RWPE2 (cell line): ENCODE measurements at places on chromosomes 16 and 17.

DNA sequence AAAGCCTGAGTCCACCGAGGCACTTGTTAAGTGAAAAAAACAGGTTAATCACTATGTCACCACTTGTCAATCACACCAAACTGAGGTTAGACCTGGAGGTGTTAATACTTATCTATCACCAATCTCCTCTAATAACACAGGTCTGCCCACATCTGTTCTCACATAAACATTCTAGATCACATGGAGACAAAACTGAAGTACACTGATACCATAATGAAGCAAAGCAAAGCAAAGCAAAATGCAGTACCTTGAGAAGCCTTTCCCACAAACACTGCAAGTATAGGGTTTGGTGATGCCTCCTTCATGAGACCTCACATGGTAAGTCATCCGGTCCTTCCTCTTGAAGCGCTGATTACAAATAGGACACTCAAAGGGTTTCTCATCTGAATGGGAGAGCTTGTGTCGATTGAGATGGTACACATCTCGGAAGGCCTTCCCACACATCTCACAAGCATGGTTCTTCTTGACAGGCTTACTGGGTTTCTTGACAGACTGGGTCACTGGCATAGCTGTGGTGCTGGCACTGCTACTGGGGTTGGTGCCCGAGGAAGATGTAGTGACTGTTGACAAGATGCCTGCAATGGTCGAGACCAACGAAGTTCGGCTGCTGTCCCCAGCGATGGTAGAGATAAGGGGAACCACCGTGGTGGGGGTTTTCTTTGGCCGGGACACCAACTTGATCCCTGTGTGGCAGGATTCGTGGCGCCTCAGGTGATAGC is 5.4 kb downstream of the VEZF1 start:
- no peak overlapping the region for H3K4me3 ChIP-seq
- H3K27ac ChIP-seq: no peak overlapping the region
- DNase-seq: no peak

- no peak overlapping the region for H3K4me3 ChIP-seq
- no peaks in the 10 kb centered on the region for H3K36me3 ChIP-seq
- peaks cover 9% of the 10 kb centered on the region for H3K27me3 ChIP-seq
- DNase-seq: no peak
- no peaks in the 10 kb centered on the region for H3K4me1 ChIP-seq
These were observed 9.0 kb upstream of the SLFN12L start for GRCh38 chr17:35546487-35546886.

DNA sequence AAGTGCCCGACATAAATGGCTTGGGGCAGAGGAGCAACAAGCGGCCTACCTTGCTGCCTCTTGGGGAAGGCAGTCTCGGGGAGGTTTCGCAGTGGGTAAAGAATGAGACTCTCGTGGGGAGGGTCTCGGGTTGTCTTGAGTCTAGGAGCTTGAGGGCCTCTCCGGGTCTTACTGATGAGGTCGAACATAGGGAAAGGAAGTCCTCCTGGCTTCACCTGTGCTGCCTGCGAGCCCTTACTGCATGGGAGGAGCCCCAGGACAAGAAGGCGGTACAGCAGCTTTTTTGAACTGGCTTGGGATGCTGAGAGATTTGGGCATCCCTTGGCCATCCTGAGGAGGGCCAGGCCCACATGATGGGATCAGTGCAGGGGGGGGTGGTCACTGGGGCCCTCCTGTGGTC is 71.4 kb downstream of the SPECC1 start:
- no peaks in the 10 kb centered on the region for H3K27me3 ChIP-seq
- no peaks in the 10 kb centered on the region for H3K4me1 ChIP-seq
- no peak overlapping the region for H3K27ac ChIP-seq
- no peaks in the 10 kb centered on the region for H3K36me3 ChIP-seq

- DNase-seq: no peak
- no peaks in the 10 kb centered on the region for H3K36me3 ChIP-seq
- no peak overlapping the region for H3K27ac ChIP-seq
- H3K4me1 ChIP-seq: no peaks in the 10 kb centered on the region
- no peaks in the 10 kb centered on the region for H3K27me3 ChIP-seq
These were observed 517.2 kb downstream of the RBFOX1 start for GRCh38 chr16:7849841-7850240.

- no peaks in the 10 kb centered on the region for H3K27me3 ChIP-seq
- H3K4me1 ChIP-seq: peaks cover 4% of the 10 kb centered on the region
- H3K27ac ChIP-seq: no peak overlapping the region
- DNase-seq: peak; percentile 3
- H3K4me3 ChIP-seq: no peak overlapping the region
- H3K36me3 ChIP-seq: no peaks in the 10 kb centered on the region
These were observed 1.3 kb upstream of the CCDC102A start for GRCh38 chr16:57537581-57538234.

DNA sequence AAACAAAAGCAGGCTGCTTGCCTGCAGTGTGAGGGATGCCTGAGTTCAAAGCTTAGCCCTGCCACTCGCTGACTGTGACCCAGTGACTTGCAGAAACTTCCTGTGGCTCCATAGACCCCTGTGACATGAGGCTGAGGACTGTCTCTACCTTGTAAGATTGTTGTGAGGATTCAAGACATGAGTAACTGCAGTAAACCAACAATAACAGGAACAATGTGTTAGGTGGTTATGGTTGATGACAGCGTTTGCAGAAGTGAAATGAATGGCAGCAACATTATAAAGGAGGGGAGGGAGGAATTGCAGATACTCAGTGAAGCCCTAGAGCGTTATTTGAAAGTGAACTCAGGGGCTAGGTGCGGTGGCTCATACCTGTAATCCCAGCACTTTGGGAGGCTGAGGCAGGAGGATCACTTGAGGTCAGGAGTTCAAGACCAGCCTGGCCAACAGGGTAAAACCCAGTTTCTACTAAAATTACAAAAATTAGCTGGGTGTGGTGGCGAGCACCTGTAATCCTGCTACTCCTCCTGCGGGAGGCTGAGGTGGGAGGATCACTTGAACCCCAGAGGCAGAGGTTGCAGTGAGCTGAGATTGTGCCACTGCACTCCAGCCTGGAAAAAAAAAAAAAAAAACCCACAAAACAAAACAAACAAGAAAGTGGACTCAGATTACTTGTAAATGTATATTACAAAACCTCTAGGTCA is 33.5 kb upstream of the EMP2 start:
- H3K27ac ChIP-seq: no peak overlapping the region
- H3K4me3 ChIP-seq: no peak overlapping the region
- no peak for DNase-seq
- peaks cover 42% of the 10 kb centered on the region for H3K4me1 ChIP-seq
- H3K36me3 ChIP-seq: no peaks in the 10 kb centered on the region

DNA sequence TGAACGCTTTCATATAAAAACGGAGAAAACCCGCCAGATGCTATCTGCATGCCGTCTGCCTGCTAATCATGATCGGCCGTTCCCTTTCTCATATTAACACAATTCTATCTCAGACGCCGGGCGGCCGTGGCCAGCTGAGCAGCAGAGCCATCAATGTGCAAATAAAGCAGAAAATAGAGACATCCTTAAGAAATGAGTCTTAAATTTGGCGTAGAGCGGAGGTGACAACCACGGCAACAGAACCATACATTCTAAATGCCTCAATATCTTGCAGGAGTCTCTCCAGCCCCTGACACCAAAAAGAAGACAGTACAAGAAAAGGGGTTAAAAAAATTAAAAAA is 2.7 kb upstream of the IRX5 start:
- H3K36me3 ChIP-seq: no peaks in the 10 kb centered on the region
- peaks cover 2% of the 10 kb centered on the region for H3K4me1 ChIP-seq
- H3K27me3 ChIP-seq: peaks cover 62% of the 10 kb centered on the region
- peak overlapping the region; percentile 46 for H3K27ac ChIP-seq
- no peak for DNase-seq

- DNase-seq: no peak
- no peak overlapping the region for H3K27ac ChIP-seq
- H3K4me3 ChIP-seq: no peak overlapping the region
- no peaks in the 10 kb centered on the region for H3K27me3 ChIP-seq
- no peaks in the 10 kb centered on the region for H3K4me1 ChIP-seq
These were observed 24.2 kb downstream of the FAM117A start for GRCh38 chr17:49739641-49740271.

GRCh38 chr17:81167194-81167524 is 1.1 kb upstream of the AATK start:
- H3K36me3 ChIP-seq: no peaks in the 10 kb centered on the region
- no peak overlapping the region for H3K4me3 ChIP-seq
- H3K27ac ChIP-seq: no peak overlapping the region
- H3K4me1 ChIP-seq: no peaks in the 10 kb centered on the region
- peaks cover 36% of the 10 kb centered on the region for H3K27me3 ChIP-seq

GRCh38 chr17:3026856-3027751 is 36.3 kb downstream of the OR1D5 start:
- DNase-seq: peak; percentile 51
- H3K4me3 ChIP-seq: no peak overlapping the region
- no peak overlapping the region for H3K27ac ChIP-seq
- peaks cover 10% of the 10 kb centered on the region for H3K4me1 ChIP-seq
- H3K36me3 ChIP-seq: peaks cover 44% of the 10 kb centered on the region

DNA sequence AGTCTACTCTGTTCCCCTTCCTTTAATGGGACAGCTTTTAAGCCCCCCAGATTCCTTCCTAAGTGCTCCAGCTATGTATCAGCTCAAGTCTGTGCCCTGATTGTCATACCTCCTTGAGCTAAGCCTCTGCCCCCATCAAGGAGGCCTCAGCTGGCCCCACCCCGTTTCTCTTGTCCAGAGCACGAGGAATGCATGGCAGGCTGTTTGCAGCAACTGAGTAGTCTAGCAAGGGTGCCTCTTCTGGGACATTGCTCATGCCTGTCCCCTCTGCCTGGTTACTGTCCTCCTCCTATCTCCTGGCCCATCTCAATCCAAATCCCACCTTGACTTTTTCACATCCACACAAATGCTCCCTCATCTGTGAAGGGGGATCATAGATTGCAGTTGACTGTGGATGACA is 27.8 kb upstream of the TMEM220 start:
- H3K4me1 ChIP-seq: no peaks in the 10 kb centered on the region
- no peak overlapping the region for H3K4me3 ChIP-seq
- no peaks in the 10 kb centered on the region for H3K27me3 ChIP-seq
- H3K27ac ChIP-seq: no peak overlapping the region

DNA sequence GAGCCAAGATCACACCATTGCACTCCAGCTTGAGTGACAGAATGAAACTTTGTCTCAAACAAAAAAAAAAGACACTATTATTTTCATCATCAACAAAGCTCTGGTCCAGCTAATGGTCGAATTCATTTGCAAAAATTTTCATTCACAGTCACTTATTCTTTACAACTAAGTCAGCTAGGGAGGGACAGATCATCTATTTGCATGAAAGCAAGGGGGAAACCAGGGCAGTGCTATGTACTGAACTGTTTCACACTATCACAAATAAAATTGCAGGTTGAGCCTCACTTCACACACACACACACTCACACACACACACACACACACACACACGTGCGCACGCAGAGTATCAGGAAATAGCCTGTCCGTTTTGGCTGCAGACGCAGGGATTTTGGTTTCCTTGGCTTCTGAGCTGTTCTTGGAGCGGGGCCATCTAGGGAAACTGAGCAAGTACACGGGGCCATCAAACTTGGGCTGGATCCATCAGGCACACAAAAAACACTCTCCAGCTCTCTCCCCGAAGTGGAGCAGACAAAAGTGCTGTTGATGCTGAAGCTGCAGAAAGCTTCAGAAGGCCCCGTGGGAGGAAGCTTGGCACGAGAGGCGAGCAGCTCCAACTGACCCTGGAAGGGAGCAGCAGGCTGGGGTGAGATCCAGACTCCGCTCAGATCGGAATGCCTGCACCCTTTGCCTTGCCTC is 44.3 kb upstream of the HELZ start:
- no peaks in the 10 kb centered on the region for H3K36me3 ChIP-seq
- no peak overlapping the region for H3K4me3 ChIP-seq
- DNase-seq: no peak
- H3K27me3 ChIP-seq: no peaks in the 10 kb centered on the region

DNA sequence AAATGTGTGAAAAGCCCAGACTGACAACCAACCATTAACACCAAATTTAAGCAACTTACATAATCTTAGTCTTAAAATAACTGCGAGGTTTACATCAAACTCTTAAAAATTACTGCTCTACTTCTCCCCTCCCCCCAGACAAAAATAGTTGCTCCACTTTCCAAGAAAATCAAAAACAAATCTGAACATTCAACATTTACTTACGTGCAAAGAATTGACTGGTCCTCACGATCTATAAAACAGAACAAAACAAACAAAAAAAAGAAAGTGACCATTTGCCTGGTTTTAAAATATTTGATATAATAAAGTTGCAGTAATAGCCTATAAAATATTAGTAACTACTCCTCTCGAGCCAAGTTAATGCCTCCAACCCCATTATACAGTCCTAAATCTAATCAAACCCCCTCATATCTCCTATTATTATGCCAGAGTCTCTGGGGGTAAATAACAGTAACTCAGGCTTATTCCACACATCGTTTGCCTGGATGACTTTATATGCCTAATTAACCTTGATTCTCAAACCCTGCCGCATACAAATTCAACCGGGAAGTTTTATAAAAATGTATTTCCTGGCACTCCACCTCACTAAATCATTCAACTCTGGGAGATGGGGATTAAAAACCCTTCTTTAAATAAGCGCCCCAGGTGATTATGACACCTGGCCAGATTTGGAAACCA is 41.5 kb downstream of the MYH10 start:
- H3K36me3 ChIP-seq: 0 out of 2 replicates have a peak, but pooled peaks cover 3% of the 10 kb centered on the region
- H3K4me3 ChIP-seq: no peak overlapping the region
- no peak for DNase-seq
- H3K4me1 ChIP-seq: no peaks in the 10 kb centered on the region

DNA sequence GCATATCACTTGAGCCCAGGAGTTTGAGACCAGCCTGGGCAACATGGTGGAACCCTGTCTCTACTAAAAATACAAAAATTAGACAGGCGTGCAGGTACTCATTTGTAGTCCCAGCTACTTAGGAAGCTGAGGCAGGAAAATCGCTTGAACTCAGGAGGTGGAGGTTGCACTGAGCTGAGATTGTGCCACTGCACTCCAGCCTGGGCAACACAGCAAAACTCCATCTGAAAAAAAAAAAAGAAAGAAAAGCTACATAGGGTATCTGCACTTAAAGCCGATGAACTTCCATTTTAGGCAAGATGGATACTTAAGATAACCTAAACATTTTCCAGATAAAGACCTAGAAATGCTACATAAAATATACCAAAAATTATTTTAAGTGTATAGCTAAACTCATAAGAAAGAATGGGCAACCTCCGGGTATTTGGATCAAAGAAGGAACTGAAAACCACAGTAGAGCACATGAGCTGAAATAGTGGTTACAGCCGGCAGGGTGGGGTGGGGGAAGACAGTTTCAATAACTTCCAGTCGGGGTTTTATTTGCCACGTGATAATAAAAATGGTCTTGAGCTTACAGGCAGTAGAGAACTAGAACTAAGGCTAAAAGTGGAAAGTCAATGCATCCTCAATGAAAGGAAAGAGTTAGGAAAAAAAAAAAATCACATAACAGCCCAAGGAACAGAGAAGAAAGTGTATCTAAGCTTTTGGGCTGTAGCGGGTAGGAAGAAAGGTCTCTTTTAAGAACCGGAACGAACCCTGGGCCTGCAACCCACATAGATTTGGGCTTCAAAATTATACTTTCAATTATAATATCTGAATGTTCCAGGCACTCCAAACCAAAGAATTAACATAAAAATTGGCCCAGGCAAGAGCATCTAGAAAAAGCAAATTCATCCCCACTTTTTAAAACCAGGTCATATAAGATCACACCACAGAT is 53.1 kb downstream of the CFDP1 start:
- peaks cover 37% of the 10 kb centered on the region for H3K36me3 ChIP-seq
- H3K27me3 ChIP-seq: no peaks in the 10 kb centered on the region
- peaks cover 66% of the 10 kb centered on the region for H3K4me1 ChIP-seq
- no peak for DNase-seq
- H3K27ac ChIP-seq: peak overlapping the region; percentile 96

GRCh38 chr16:4052801-4053293 is 63.4 kb downstream of the ADCY9 start:
- H3K27me3 ChIP-seq: no peaks in the 10 kb centered on the region
- peak overlapping the region; percentile 72 for H3K27ac ChIP-seq
- H3K4me1 ChIP-seq: peaks cover 36% of the 10 kb centered on the region
- no peak for DNase-seq
